Stimulated activated CD4-positive, alpha-beta T cell treated with anti-CD3 and anti-CD28 coated beads, Interleukin-15, amount 100 ng/mL, for 1 hour (primary cell): ENCODE measurements at places on chromosomes 5 and 9.

GRCh38 chr9:14533867-14534640, 159.2 kb downstream of the ZDHHC21 start:
- no peak for DNase-seq

- no peak for DNase-seq
Measured at GRCh38 chr5:171577042-171577758, 157.8 kb downstream of the FGF18 start.

DNA sequence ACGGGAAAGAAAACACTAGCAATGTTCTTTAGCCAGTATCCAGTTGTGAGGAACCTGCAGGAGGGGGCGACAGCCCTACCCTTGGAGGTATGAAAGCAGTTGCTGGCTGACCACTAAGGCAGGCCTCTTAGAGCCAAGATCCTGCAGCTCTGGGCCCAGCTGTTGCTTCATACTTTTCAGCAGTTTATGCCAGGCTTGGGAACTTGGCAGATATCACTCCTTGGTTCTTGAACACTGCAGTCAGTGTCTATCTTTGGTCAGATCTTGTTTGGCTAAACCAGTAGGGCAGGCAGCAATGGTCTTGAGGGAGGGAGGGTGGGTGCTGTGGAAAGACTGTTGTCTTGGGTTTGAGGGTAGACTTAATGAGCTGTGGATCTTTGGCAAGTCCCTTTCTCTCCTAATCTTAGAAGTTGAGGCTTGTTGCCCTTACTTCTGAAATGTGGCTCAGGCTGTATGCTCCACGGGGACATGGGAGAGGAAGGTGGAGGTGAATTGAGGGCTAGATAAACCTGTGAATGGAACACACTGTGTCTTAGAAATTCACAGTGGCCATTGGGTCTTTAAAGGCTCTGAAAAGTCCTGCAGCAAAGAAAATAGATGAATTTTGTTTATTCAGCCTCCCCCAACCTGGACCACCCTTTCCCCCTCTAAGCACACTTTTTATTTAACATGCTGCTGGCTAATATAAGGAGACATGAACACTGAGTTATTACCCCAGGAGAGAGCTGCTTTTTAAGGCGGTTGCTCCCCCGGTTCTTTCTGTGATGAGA, 37.5 kb downstream of the ZNF618 start:
- DNase-seq = no peak

- no peak for DNase-seq
Measured at GRCh38 chr9:106420511-106420944, 442.4 kb upstream of the ZNF462 start.

- DNase-seq = no peak
Measured at GRCh38 chr5:130112246-130112645, 208.0 kb downstream of the CHSY3 start.

- DNase-seq = no peak
Measured at GRCh38 chr5:63398346-63398745, 563.9 kb downstream of the HTR1A start.

- no peak for DNase-seq
Measured at GRCh38 chr9:113151696-113152630, 1.2 kb downstream of the SLC31A2 start.

DNA sequence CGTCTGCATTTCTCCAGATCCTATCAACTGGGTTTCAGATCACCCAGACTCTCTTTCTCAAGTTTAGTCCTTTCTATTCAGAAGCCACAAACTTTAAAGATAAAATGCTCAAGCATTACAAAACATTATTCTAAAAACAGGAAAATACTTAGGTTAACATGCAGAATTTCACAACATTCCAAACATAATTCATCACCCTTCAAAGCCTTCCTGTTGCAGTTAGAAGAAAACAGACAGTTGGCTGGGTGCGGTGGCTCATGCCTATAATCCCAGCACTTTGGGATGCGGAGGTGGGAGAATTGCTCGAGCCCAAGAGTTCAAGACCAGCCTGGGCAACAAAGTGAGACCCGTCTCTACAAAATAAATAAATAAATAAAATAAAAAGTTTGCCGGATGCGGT, 7.7 kb upstream of the OCLN start:
- DNase-seq = no peak

- DNase-seq = no peak
Measured at GRCh38 chr9:75104607-75105006, 16.3 kb downstream of the OSTF1 start.

- no peak for DNase-seq
Measured at GRCh38 chr5:589173-589572, 23.0 kb upstream of the CEP72 start.

DNA sequence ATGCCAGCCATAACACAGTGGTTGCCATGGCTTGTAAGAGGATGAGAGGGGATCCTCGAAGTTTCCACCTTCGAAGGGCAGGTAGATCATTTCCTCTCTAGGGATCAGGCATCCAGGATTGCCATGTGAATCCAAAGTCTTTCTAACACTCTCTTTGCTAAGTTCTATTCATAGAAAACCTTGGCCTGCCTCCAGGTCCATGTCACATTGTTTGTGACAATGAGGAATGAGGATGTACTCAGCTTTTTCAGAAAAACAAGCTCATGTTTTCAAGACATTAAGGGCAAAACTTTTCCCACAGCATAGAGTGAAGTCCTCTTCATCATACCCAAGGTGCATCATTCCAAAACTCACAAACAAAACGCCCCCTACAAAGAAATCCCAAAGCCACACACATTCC, 19.6 kb downstream of the ESM1 start:
- no peak for DNase-seq

DNA sequence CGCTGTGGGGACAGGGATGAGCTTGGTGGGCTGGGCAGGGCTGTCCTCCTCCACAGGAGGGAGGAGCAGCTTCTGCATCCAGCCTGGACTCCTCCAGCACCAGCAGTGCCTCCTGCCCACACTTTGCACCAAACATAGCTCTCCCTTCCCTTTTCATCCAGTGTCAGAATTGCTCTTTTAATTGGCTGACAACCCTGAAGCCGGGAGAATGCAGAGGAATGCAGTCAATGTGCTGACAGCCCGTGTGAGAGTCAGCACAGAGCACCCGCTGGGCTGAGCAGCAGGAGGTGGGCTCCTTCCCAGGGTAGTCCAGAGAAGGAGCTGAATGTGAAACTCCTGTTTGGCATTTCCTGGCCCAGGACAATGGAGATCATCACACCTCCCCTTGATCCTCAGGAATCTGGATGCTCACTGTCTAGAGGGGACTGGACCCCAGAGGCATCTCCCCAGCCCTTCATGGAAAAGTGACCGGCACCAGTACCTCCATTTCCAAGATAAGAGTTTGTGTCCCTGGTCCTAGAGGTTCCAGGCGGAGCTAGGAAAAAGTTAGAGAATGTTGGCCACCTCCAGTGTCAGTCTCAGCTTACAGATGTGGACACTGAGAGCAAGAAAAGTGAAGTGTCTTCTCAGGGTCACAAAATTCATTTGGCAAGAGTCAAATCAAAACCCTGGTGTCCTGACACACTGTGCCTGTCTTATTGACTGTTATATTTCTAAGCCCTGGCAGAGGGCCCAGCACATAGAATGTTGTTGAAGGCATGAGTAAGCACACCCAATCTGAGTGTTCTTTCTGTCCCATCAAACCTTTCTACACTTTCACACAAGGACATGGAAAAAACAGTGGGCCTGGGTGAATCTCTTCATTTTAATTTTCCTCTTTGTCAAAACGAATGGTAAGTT, 202.1 kb downstream of the SNX18 start:
- no peak for DNase-seq

DNA sequence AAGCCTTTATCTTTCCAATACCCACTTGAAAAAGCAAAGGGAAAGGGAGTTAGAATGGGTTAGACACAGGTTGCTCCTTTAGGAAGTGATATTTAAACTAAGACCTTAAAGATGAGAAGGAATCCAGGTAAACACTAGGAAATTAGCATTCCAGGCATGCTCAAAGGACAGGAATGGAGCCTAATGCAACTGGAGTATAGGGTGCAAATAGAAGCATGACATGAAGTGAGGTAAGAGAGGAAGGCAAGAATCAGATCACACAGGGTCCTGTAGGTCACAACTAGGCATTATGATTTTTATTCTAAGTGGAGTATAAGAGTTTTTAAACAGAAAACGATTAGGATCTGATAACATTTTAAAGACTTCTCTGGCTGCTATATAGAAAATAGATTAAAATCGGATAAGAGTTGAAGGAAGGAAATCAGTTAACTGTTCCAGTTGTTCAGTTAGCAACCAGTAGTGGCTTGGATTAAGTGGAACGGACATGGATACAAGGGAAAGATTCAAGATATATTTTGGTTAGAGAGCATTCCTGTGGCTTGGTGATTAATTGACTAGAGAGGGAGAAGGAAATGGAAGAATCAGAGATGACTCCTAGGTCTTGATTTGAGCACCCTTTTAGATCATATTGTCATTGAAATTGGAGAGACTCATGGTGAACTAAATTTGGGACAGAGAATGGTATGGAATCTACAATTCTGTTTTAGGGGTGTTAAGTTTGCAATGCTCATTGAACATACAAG, 95.9 kb downstream of the FBXO4 start:
- no peak for DNase-seq

DNA sequence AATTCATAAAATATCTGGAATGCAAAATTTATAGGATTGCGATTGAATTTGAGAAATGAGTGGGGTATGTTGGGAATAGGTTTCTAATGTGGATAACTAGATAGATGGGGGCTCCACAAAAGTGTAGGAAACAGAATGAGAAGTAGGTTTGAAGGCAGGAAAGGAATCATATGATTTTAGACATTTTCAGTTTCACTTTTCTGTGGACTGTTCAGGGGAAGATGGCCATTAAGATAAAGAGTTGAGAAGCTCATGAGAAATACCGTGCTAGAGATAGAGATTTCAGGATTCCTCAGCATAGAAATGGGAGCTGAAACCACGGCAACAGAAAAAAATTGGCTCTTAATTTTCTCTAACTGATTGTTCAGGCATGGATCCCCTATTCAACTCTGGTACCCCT, 163.4 kb upstream of the CD180 start:
- DNase-seq = no peak

- no peak for DNase-seq
Measured at GRCh38 chr5:68821056-68821455, 272.8 kb upstream of the SLC30A5 start.

- no peak for DNase-seq
Measured at GRCh38 chr5:138536665-138537315, 6.2 kb downstream of the ETF1 start.
